Gastroesophageal sphincter (tissue), 4 donors: ENCODE measurements at places on chromosomes 6 and 20.

GRCh38 chr6:113763876-113764275, 93.3 kb upstream of the MARCKS start:
- ATAC-seq: peak; percentile 28

DNA sequence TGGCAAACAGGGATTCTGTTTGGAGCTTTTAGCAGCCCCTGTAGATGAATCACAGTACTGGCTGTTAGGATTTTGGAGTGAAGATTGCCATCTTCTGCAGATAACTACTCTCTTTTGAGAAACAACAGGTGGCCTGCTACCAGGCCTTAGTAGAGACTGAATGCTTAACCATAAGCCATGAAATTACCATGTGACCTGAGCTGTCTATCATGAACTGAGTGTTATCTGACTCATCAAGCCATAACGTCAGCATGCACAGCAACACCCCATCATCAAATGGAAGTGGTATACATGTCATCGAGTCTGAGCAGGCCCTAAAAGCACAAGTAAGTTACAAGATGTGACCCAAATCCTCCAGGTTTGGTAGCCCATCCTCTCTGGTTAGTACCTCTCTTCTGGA, 132.6 kb downstream of the GPR63 start:
- ATAC-seq: no peak

GRCh38 chr6:38846844-38847243, 131.7 kb downstream of the DNAH8 start:
- ATAC-seq: no peak

DNA sequence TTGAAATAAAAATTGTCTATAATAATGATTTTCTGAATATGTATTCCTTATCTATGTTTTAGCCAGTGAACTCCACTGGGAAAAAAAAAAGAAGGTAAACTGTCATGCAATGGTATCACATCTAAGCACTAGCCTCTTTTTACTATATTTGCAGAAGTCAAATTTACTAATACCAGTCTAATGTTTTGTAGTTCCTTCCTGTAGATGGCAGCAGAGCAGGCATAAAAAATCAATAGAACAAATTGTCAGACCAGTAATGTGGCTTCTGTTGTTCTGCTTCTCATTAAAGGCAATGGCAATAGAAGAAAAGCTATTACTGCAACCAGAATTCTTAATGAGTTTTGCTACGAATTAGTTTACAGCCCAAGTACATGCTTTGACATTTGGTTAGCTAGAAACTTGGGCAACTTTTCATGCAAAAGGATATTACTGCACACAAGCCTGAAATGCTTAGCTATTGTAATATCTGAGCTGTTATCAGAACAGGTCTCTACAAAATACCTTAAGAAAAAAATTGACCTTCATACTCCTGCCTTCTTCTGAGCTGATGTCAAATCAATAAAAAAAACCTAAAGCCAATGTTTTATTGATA, 476.9 kb downstream of the KHDRBS2 start:
- no peak for ATAC-seq

GRCh38 chr6:21590346-21590745, 3.2 kb upstream of the SOX4 start:
- ATAC-seq: no peak

GRCh38 chr20:18077157-18077556, 19.4 kb upstream of the OVOL2 start:
- no peak for ATAC-seq

- peak; percentile 71 for ATAC-seq
Observed at GRCh38 chr6:133814238-133814637, 74.7 kb upstream of the TCF21 start.

DNA sequence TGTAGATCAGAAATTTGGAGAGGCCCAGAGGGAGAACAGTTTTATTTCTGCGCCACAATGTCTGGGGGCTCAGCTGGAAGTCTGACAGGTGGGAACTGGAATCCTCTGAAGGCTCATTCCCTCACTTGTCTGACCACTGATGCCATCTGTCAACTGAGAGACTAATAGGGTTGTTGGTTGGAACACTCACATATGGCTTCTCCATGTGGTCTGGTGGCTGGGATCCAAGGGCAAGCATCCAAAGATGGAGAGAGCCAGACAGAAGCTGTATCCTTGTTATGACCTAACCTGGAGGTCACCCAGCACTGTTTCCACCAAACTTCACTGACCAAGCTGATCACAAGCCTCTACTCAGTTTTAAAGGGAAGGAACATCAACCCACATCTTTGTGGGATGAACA, 117.9 kb upstream of the AKAP12 start:
- ATAC-seq: no peak

DNA sequence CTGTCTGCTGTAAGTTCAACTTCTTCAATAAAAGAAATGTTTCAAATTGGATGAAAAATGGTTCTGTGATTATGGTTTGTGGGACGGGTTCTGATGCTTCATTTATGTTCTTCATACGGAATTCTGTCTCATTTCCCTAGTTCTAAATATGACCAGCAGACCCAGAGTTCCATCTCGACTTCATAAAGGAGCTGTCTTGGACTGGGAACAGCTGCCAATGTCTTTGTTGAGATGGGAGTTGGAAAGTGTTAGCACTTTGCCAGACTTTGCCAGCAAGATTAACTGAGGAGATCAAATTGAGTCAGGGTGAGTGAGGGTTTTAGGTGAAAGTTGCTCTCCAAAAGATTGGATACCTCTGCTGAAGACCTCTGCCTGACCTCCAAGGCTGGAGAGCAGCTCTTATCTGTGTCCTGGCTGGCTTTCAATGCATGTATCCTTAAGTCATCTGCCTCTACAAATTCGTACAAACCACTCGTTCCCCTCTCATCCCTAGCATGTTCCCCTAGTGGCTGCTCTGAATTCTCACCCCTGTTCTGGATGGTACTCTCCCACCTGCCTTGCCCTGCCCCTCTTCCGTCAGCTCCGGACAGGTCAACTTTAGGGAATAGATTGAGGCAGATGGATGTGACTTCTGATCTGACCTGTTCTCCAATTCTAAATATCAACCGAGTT, at the start of gene EFCAB8:
Gene EFCAB8, plus strand, starts transcription at position 223 of the 672 bp plus-strand sequence. CDS start 4,870 bp downstream, outside the sequence.
- ATAC-seq: no peak

GRCh38 chr6:44599672-44600071, 212.2 kb downstream of the CDC5L start:
- ATAC-seq: no peak

DNA sequence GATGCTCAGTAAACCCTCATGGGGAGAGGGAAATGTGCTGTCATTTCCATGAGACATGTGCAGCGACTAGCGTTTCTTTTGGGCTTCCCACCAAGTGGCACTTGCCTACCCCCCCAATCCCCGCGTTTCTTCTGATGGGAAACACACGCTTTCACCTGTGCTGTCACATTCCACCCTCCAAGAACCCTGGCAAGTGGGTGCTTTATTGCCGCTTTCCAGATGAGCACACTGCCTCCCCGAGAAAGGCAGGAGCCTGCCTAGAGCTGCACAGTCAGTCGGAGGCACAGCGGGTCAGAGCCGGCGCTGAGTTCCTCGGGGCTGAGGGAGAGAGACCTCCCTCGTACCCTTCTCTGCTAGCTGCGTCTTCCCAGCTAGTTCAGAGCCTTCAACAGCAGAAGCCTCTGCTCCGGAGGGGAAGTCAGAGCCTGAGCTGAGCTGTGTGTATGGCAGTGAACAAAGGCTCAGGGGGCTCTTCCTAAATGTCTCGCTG, 12.3 kb upstream of the CCDC167 start:
- no peak for ATAC-seq

- ATAC-seq: no peak
Observed at GRCh38 chr6:6643398-6643797, 54.9 kb downstream of the LY86 start.

DNA sequence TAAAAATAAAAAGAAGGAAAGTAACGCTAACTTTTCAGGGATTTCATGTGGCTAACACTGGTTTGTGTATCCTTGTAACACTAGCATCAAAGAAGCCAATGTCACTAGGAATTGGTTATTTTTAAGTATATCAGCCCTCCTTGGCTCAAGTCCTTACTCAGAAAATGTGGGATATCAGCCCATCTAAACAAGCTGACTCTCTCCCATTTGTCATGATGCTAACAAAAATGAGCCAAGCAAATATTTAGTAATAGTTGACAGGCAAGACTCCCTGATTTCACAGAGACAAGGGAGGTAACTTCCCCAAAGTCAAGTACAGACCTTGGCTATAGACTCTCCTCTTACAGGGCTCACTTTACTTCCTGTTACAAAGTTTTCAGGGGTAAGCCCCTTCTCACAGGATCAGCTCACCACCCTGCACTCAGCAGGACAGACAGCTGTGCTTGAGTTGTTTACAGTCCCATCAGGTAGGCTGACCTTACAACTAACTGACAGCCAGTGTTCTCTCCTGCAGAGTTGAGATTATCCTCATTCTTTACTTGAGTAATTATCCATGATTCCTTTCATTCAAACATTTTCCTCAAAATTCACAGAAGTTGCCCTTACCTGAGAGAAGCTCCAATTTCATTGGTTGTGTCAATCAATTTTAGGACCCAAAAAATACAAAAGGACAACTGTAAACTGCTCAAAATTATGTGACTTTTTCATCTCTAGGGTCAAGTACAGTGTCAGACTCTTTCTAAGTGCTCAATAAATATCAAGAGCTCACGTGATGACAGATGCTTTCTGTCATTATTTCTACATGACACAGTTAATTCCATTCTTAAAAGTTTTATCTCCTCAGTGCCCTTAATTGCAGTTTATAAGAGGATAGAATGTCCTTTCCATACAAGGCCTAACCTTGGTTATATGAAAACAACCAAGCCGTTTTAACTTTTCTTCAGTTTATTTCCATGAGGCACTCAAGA, 38.1 kb upstream of the BMP5 start:
- peak; percentile 66 for ATAC-seq

- peak; percentile 32 for ATAC-seq
Observed at GRCh38 chr20:57439432-57439831, 48.2 kb downstream of the RBM38 start.

DNA sequence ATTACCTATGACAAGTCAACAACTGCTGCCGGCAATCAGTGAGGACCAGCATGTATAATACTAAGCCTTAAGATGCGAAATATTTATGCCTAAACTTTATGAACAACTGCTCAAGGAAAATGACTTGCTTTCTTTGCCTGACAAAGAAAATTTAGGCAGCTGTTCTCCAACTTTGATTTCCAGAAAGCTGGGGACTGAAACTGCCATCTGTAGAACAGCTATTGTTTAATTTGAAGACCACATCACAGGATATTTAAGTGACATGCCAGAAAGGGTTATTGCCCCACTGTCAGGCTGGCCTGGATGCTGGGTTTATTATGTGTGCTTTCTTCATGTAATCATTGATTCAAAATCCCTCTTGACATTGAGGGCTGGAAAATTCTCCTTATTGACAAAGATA, 153.9 kb upstream of the ENPP5 start:
- no peak for ATAC-seq

DNA sequence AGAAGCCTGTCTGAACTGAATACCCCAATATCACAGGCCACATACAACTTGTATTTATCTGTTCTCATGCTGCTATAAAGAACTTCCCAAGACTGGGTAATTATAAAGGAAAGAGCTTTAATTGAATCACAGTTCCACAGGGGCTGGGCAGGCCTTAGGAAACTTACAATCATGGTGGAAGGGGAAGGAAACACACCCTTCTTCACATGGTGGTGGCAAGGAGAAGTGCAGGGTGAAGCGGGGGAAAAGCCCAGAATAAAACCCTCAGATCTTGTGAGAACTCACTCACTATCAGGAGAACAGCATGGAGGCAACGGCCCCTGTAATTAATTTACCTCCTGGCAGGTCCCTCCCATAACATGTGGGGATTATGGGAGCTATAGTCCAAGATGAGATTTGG, 50.3 kb upstream of the FNDC1 start:
- ATAC-seq: no peak

DNA sequence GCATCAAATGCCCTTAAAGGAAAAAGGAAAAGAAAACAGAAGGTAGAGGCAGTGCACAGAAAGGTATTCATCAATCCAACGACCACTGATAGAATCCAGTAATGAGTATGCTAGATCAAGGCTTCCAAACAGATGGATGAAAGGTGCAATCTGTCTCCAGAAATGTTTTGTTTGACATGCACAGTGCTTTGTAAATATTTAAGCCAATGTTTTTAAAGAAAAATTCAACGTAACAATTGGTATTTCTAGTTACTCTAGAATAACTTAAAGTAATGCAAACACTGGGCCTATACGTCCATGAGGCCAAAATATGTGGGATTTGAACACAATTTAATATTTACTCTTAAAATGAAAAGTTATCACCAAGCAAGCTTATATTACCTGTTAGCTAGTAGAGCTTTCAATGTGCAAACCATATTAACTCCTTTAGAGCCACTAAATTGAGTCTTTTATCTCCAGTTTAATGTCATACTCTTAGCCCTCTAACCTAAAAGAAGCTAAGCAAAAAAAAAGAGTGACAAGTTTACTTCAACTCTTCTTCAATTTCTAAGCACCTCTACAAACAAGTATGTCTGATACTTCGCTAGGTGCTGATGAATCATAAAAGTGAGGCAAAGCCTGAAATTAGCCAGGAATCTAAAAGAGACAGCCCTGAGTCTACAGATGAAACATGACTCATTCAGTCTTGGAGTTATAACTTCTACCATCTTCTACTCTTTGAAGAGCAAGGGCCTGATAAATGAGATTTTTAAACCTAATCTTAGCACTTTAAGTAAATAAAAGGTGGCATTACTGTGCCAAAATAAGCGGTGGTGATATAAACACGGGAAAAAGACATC, 169.8 kb downstream of the PTPRK start:
- ATAC-seq: no peak

DNA sequence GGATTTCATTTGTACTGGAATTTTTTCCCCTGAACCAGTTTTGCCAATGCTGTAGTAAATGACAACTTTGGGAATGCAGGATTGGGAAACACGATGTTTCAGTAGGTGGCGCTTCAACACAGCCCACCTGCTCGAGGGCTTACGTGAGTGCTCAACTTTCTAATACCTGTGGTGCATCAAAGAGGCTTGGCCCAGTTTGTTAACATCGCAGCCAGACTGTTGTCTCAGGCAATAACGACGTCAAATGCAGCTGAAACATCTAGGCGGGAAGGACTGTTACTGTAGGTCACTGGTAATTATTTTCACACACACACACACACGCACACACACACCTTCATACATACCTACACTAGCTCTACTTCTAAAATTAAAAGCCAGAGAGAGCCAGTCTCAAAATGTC, 815.5 kb upstream of the SLC35B3 start:
- ATAC-seq: no peak

- no peak for ATAC-seq
Observed at GRCh38 chr6:133631421-133631820, 257.5 kb upstream of the TCF21 start.

DNA sequence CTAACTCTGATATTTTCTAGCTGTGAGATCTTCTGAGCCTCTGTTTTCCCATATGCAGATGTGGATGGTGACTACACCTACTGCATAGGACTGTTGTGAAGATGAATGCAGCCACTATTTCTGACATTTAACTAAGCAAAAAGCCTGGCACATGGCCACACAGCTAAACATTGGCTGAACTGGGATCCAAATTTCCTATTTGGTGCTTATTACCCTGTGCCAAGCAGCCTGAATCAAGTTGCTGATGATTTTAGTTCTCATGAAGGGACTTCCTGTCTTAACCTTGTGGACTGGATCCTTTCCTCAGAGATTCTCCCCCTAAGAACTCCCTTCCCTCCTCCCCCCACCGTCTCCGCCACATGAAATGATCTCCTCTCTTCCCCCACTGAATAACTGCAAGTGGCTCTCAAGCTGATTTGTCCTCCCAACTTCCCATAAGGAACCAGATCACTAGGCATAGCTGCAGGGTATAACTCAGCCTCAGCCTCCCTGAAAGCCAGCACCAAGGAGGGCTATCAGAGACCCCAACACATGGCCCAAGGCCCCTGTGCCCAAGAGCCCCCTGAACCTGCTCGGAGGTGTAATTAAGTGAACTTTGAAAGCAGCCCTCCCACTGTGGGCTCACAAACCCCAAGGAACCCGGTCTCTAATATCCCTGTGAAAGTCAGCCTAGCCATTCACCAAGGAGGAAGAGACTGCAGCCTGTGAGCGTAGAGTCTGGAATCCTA, 55.7 kb downstream of the MAFB start:
- no peak for ATAC-seq

GRCh38 chr6:24490948-24491347, 1.6 kb upstream of the GPLD1 start:
- no peak for ATAC-seq
